AG20443 (cell line): ENCODE measurements at places on chromosomes 2 and 18.
A peak's percentile ranks its signal among the peaks of the same experiment; 100 is the strongest.

DNA sequence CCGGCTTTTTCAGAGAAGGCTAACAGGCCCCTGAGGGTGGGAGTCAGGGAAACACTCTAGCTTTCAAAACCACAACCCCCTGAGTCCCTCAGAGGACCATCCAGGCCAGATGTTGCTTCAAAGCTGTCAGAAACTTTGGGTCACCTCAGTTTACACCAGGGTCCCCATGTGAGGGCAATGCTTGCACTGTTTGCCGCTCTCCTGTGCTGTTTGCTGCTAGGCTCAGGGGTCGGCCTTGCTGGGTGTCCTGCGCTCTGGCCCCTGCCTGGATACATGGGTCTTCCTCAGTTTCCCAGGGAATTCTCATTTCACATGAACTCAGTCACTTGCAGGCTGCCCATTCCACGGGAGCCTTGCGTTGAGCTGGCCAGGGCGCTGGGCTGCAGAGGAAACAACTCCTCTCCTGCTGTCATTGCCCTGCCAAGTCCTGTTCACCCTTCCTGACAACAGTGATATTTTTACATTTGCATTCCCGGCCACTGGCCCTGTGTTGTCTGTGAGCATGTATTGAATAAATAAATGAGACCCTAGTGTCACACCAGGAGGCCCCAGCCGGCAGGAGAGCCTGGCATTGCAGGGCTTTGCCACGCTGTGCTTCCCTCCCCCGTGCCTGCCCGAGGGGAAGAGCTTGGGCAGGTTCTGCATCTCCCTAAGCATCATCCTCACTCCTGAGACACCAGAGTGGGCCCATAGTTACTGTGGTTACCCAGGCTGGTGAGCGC lies 73.2 kb upstream of the RAB6C start:
- no peak for DNase-seq

GRCh38 chr2:32714521-32714920 lies 86.7 kb downstream of the TTC27 start:
- DNase-seq, result no peak

- no peak for DNase-seq
Measured at GRCh38 chr2:18614041-18614440, 24.7 kb upstream of the NT5C1B start.

GRCh38 chr2:230155359-230155758 lies 64.4 kb downstream of the SP110 start:
- DNase-seq, result no peak

DNA sequence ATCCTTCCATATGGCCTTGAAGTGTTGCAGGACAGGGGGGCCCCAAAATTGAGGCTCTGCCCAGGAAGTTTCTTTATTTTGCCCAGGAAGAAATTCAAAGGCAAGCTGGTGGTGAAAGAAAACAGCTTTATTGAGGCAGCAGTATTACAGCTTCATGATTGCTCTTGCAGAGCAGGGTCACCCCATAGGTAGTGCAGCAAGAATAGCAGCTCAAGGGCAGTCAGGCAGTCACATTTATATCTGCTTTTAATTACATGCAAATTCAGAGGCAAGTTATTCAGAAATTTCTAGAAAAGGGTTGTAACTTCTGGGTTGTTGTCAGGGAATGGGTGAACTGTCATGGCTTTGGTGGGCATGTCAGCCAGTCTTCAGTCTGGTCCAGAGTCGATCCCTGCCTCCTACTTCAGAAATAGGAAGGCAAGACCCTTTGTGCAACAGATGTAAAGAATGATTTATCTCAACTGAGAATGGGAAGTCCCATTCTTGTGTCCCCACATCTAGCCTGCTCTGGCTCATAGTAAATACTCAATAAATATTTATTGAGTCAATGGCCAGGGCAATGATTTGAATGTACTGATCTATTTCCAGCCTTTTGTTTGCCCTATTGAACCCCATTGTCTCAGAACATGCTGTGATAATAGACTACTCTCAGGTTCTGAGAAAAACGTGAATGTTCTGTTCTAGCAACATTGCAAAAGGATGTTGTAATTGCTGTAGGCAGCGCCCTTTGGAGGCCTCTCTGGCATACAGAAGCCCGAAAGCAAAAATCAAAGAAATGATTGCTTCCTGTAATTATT lies 129.8 kb downstream of the MYO3B start:
- no peak for DNase-seq

DNA sequence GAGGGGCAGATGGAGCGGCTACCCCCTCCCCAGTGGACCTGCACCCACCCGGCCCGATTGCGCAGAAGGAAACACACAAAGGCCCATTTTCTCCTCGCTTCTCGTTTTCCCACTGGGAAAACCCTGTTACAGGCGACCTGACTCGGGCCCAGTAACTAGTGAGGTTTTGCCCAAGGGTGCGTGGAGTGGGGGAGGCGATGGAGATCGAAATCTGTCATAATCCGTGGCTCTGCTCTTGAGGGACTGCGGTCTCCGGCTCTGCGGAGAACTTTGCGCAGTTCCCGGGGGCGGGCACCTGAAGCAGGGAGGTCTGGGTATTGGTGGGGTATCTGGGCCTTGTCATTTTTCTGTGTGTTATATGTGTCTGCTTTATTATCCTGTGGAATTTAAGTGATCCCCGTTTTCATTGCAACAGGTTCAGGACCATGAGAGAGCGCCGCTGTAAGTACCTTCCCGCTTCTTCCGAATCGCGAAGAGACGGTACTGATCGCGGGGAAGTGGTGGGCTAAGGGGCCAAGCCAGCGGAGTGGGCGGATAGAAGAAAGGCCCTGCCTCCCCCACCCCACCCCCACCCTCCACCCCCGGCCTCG lies 4.0 kb upstream of the HOXD4 start:
- no peak for DNase-seq

GRCh38 chr2:205852457-205852856 lies 170.2 kb downstream of the NRP2 start:
- DNase-seq, result no peak

- no peak for DNase-seq
Measured at GRCh38 chr18:58501066-58501896, 127.6 kb downstream of the ALPK2 start.

DNA sequence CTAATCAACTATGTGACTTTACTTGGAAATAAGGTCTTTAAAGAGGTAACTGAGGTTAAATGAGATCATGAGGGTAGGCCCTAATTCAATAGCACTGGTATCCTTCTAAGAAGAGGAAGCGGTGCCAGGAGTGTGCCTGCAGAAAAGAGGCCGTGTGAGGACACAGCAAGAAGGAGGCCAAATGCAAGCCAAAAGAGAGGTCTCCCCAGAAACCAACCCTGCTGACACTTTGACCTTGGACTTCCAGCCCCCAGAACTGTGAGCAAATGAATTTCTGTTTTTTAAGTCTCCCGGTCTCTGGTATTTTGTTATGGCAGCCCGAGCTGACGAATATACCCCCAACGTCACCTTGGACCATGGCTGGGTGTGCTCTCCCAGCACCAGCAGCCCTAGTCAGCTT lies 257.5 kb upstream of the NCKAP5 start:
- DNase-seq, result no peak

GRCh38 chr2:2640371-2640770 lies 309.3 kb upstream of the MYT1L start:
- DNase-seq, result no peak

DNA sequence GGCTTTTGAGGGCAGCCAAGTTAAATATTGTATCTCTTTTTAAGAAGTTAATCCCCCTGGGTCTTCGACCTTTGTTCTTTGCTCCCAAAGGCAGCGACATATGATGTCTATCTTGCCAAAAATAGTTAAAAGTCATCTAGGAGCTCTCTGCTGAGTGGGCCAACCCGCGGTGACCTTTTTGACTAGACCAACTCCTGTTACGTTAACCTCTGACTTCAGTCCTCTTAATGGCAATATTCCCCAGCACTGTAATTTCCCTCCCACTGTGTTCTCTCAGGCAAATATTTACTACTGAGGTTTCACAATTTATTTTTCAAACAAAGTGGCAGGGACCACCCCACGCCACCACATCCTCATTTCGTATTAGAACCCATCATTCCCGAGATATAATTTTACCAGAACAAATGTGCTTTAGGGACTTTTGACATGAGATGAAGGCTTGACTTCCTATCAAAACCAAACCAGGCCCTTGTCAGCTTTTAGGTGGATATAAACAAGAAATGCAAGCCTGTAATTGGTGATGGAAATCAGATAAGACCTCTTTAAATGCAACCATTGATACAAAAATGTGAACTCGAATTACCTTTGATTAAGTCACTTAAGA lies 764.7 kb downstream of the SATB2 start:
- DNase-seq, result no peak

GRCh38 chr2:45957533-45958227 lies 306.2 kb downstream of the PRKCE start:
- DNase-seq, result no peak

DNA sequence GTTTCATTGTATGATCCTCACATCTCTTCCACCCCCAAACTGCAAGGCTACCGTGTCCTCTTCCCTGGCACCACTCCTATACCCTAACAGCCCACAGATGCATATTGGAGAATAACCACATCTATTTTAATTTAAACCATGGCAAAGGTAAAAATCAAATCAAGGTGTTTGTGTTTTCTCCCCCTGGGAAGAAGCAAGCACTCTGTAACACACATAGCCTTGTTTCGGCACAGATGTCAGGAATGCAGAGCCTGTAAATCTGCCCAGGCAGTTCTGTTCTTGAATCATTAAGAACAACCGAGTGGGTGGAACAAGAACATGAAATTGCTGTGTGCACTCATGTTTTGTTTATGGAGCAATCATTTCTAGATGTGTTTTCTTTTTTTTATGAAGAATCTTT lies 6.8 kb upstream of the COX7A2L start:
- DNase-seq, result peak; percentile 30

GRCh38 chr2:141522702-141523101 lies 608.1 kb downstream of the LRP1B start:
- no peak for DNase-seq

- no peak for DNase-seq
Measured at GRCh38 chr2:14677039-14677438, 44.5 kb downstream of the LRATD1 start.

DNA sequence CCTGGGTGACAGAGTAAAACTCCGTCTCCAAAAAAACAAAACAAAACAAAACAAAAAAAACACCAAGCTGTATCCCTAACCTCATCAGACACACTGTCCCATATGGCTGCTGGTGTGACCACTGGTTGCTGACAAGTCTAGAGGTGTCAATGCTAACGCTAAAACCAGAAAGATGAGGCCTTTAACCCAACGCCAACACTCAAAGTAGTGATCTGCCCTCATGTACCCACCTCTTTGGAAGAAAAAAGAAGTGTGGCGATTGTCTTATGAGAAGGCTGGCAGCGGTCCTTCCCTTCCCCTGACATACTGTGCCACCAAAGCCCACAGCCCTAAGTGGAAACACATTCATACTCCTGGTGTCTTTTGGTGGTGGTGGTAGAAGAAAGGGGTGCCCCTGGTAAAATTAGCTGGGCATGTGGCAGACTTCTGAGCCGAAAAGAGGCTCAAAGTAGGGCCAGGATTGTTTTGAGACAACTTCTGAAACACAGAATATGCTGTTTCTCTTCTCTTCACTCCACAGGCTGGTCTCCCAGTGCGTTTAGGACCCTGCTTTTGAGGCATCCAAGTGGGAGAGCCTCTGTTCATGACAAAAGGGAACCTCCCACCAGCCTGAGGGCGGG lies 9.8 kb downstream of the SERTAD2 start:
- no peak for DNase-seq

- peak; percentile 91 for DNase-seq
Measured at GRCh38 chr18:13452388-13452811, 233.8 kb downstream of the LDLRAD4 start.

GRCh38 chr2:51158251-51158650 lies 126.3 kb upstream of the NRXN1 start:
- no peak for DNase-seq

DNA sequence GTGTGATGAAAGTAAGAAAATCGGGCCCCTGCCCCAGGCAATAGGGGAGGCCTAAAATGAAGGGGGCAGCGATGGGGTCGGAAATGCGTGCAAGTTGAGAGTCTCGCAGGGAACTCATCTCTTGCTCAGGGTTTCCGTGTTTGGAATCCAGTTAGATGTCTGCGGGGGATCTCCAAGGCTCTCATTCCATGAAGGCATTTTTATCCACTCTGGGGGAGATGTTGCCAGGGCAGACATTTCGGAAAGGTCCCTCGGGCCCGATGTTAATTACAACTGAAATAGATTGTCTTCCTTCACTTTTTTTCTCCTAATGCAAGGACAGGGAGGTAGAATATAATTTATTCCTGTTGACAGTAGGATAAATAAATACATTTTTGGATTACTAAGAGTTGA lies 12.8 kb upstream of the SKOR2 start:
- no peak for DNase-seq

DNA sequence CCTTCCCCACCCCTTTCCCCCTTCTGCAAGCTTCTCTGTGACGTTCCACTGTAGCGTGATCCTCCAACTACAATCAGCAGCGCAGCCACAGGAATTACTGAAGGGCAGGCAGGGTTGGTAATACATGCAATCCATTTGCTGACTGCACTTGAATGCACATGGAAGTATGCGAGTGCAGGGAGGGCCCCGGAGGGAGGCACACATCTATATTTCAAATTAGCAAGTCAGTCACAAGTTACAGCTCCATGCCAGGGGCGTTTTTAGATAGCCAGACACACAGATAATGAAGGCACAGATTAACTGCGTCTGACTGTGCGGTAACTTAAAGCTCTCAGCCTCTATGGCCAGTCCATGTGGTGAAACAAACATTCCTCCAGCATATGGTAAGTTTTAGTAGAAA lies 209.2 kb upstream of the GATA6 start:
- DNase-seq, result no peak

- no peak for DNase-seq
Measured at GRCh38 chr18:77100751-77101355, 31.7 kb downstream of the MBP start.

GRCh38 chr18:80148326-80149199 lies 39.5 kb downstream of the ADNP2 start:
- DNase-seq, result peak; percentile 38

DNA sequence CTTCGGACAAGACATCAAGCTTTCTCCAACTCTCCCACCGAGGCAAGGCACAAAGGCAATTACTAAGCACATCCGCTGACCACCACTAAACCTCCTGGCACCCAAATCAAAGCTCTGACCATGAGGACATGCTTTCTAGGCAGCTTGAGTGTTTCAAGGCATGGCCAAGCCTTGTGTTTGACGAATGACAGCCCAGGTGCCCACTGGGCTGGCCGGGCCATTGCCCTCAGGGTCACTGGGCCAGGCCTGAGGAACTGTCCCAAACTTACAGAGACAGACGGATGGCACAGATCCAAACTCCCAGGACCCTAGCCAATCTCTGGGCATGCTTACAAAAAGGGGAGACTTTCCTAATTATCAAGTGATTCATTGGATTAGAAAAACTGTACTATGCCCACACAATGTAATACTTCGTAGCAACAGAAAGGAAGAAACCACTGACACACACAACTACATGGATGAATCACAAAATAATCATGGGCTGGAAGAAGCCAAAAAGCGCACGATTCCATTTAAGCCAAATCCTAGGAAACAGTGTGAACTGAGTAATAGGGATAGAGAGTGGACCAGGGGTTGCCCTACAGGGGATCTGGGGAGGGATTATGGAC lies 20.2 kb downstream of the CRACDL start:
- no peak for DNase-seq

GRCh38 chr18:6009756-6010155 lies 114.4 kb upstream of the TMEM200C start:
- DNase-seq, result no peak

GRCh38 chr2:97871096-97871780 lies 124.5 kb downstream of the TMEM131 start:
- DNase-seq, result peak; percentile 40
